T-cell (primary cell): ENCODE measurements at places on chromosomes 1 and 21. TPM values are rescaled to one million over a fixed set of nuclear protein-coding genes. Genes with fewer than 3 reads are reported as not detected.

DNA sequence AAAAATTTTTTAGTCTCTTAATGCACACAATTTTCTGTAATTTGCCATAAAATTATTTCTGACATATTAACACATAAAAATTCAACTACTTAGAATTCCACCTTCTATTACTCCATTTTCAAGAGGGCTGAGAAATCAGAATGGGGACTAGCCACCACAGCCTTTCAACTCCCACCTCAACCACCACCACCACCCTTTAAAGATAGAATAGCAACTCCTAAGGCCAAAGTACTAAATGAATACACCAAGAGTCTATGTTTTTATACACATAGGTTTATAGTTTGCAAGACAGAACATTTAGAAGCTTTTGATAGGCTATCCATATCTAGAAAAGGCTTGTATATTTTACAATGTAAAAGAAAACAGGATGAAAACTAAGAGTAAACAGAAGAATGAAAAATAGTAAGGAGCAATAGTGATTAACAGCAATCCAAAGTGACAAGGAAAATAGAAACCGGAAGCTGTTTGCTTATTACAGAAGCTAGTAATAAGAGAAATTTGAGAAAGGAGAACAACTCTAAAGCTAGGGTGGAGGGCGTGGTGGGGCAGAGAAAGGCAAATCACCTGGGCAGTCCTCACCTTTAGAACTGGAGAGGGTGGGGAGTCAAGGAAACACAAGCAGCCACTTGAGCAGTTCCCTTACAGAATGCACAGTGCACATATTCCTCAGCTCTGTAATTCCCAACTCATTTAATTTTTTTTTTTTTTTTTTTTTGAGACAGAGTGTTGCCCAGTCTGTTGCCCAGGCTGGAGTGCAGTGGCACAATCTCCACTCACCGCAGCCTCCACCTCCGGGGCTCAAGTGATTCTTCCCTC is 27.7 kb downstream of the EPS15 start:
- no peak for DNase-seq

GRCh38 chr1:172941945-172942344 is 108.8 kb downstream of the TNFSF18 start:
- no peak for DNase-seq

DNA sequence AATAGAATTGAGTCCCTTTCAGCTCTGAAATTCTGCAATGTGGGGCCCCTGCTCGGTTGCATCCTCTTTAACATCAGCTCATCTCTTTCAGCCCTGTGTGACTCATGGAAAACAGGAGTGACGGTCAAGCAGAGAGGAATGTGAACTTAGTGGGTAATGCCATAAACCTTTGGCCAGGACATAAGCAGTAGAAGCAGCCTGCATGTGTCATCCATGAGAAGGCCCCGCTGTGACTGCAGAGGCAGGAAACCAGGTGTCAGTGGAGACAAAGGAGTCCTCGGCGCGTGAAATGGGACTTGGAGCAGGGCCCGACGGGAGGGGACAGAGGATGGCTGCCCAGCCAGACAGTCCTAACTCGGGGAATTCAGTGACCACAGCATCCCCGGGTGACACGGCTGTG is 21.1 kb upstream of the EPHB2 start:
- no peak for DNase-seq

- no peak for DNase-seq
Observed at GRCh38 chr1:150302338-150302737, 8.7 kb downstream of the MRPS21 start.

DNA sequence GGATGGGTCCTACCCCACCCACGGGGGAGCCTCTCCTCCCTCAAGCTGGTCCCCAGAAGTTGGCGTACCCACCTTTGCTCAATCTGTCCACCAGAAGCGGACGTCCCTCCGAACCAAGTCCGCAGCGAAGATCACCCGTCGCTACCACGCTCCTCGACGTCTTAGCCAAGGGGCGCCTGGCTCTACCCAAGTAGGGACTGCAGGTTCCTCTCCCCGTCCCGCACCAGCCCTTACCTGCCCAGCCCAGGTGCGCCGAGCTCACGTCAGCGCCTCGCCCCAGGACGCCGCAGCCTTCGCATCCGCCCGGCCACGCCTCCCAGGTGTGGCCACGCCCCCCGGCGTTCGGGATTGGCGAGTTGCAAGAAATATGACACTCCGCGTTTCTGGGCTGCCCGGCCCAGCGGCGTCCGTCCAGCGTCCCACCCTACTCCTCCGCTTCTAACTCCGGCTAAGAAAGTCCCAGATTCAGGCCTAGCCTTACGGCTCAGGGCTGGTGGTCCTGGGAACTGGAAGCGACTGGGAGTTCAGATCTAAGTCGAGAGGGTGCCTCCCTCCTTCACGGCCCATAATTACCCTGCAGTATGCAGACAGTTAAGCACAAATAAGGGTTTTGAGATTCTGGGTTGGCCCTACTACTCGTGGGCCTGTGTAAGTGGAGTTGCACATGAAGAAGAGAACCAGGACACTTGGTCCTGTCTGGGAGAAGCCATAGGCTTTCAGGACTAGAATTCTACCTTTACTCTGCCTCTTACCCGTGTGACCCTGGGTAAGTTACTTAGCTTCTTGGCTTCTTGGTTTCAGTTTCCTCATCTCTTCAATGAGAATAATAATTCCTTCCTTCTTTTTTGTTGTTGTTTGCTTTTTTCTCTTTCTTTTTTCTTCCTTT is at the start of gene IRF6:
Gene IRF6, minus strand, starts transcription at position 268 of the 886 bp plus-strand sequence. CDS start 4,729 bp downstream, outside the sequence.
- peak; percentile 75 for DNase-seq

DNA sequence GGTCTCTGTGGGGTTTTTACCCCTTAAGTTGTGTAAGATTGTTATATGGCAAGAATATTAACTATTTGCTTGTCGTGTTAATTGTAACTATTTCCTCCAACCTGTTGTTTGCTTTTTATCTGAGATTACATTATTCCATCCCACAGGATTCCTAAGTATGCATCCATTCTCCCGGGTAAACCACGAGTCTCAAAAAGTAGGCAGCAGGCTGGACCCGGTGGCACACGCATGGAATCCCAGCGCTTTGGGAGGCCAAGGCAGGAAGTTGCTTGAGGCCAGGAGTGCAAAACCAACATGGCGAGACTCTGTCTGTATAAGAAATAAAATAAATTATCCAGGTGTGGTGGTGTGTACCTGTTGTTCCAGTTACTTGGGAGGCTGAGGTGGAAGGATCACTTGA is 12.6 kb upstream of the RSPO1 start:
- DNase-seq: no peak

DNA sequence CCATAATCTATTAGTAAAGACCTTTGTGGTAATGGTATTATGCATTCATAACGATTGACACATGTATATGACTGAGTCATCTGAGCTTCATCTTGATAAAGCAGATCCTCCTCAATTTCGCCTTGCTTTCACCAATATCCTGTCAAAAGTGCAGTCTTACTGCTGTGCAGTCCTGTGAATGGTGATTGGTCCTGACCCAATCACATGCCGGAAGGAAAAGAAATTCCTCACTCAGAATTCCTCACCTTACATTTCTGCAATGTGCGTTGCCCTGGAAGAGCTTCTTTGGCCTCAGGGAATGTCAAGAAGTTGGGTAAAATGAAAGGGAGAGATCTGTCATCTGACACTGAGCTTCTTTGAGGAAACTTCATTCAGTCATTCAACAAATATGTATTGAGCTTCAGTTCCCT is 121.0 kb upstream of the TSPAN2 start:
- DNase-seq: no peak

Gene MAP10
- 1.5 TPM for total RNA-seq

Gene UTP11
- total RNA-seq: 18.3 TPM

Gene AK5
- total RNA-seq: 13.9 TPM

Gene CCDC27
- not detected for total RNA-seq

Gene MFSD2A
- 2.7 TPM for total RNA-seq
